Ovary (tissue), 10 donors: ENCODE measurements at places on chromosomes 2 and 18.

DNA sequence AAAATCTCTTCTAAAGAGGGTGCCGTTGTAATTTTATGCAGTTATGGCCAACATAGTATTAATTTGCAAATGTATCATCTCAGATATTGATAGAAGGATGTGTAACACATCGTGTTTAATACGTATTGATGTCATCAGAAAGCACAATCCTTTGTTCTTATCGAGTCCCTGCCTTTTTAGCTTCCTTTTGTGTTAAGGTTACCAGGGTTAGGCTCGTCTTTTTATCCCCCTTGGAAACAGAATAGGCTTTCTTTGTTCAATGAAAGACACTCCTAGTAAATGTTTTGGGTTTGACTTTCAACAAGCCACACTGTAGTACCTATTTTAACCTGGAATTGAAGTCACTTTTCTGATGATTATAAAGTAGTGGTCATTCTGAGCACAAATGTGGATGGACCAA, 136.2 kb downstream of the WDR7 start:
- DNase-seq, result no peak

DNA sequence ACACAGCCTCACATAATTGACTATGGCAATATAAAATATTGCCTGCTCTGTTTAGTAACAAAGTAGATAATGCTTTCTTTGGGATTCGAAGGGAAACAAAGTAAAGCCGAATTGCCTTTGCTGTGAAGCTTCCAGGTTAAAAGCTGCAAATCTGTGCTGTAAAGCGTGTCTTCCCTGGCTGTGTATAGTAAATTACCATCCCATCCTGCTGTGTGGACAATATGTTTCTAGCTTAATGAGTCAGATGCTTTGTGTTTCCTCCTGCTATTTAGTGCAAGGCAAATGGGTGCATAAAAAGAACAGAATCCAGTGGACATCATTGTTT, 265.1 kb downstream of the SOCS6 start:
- no peak for DNase-seq

- DNase-seq, result no peak
These were observed 1442.6 kb downstream of the SUCLG1 start for GRCh38 chr2:83016343-83017110.

DNA sequence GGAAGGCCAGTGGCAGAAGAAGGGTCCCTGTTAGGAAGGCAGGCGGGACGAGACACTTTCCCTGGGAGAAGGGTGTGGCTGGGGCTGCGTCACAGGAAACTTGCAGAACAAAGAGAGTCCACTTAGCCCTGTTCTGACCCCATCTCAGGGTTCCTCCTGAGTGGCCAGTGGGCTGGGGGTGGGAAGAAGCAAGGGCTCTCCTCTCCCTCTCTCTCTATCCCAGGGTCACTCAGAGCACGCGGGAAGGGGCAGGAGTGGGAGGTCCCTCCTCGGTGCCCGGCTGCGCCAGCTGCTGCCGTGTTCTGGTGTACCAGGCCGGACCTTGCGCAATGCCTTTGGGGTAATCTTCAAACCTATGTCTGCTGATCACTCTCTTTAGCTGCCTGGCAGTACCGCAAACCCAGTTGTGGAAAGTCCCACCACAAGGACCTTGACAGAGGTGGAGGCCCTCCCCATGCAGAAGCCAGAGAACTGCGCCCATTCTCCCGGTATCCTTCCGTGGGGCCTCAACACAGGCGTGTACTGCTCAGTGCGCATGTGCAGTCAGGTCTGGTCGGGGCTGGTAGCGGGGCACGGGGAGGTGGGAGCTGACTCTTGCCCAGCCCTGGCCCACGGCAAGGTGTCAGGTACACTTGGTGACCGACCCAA, 47.8 kb upstream of the ST3GAL5 start:
- no peak for DNase-seq

GRCh38 chr2:95359501-95359930, 43.0 kb upstream of the FAHD2A start:
- DNase-seq, result peak; percentile 4

DNA sequence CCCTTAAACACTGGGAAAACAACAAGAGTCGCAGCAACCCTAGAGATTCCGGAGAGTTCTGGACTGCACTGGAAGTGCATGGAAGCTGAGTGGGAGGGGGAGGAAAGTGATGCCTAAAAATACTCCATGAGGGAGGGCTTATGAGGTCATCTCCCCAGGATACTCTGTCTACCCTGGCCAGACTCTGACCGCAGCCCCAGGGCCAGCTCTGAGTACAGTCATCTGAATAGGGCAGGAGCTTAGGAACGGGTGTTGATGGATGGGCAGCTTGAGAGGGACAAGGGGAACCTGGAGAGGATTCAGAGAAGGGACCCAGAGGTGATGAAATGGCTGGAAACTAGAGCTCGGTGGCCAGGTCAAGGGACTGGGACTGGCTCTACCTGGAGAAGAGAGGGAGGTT, 79.3 kb upstream of the IGFBP5 start:
- DNase-seq, result no peak

DNA sequence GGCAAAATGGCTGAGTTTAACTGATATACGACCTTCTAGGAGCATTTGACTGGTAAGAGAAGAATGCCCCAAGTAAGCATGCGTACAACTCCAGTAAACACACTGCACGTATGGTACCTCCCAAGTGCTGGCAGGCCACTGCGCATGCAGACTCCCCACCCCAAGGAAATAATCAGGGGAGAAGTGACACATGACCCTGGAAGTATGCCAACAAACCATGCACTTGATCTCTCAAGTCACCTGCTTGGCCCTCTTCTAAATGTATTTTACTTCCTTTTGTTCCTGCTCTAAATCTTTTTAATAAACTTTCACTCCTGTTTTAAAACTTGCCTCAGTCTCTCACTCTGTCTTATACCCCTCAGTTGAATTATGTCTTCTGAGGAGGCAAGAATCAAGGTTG, 129.8 kb upstream of the COL5A2 start:
- DNase-seq, result no peak

- DNase-seq, result no peak
These were observed 358.4 kb upstream of the SALL3 start for GRCh38 chr18:78621141-78621755.

- no peak for DNase-seq
These were observed 75.8 kb downstream of the SDC1 start for GRCh38 chr2:20148923-20149702.

DNA sequence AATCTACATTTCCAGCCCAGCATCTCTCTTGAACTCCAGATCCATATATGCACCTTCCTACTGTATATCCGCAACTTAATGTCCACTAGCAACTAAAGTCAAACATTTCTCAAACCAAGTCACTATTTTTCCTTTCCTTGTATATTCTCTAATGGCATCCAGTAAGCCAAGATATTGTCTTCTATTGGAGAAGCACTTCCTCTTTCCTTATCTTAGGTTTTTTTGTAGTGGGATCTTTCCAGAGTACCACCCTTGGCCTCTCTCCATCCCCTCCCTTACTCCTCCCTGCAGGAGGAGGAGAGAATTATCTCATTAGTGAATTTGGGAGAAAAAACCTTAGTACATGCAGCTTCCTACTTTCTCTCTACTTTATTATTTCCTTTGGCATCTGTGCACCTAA, 8.7 kb upstream of the DYNC1I2 start:
- no peak for DNase-seq

DNA sequence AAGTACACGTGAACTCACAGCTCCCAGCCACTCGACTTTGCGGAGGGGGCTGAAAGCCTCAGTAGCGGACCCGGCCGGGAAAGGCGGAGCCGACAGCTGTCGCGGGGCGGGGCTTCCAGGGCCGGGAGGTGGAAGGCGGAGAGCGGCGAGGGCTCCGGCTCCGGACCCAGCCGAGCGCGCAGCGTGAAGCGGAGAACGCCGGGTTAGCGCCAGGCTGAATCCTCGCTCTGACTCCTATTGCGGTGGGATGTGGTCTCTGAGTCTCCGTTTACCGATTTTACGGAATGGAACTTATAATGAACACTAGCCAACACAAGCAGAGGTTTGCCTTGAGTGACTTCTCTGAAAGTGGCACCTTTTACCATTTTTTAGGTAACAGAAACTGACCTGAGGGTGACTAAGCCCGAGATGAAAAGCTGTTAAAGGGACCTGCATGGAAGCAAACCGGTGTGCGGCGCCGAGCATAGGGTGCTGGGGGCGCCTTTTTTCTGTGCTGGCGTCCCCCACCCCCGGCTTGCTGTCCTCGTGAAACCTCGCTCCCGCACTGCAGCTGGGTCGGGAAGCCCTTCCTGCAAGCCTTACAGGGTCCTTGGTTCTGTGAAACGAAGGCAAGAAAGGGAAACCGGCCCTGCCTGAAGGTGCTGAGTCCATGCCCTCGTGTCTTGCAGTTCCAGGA, 72.9 kb downstream of the EN1 start:
- peak; percentile 44 for DNase-seq

DNA sequence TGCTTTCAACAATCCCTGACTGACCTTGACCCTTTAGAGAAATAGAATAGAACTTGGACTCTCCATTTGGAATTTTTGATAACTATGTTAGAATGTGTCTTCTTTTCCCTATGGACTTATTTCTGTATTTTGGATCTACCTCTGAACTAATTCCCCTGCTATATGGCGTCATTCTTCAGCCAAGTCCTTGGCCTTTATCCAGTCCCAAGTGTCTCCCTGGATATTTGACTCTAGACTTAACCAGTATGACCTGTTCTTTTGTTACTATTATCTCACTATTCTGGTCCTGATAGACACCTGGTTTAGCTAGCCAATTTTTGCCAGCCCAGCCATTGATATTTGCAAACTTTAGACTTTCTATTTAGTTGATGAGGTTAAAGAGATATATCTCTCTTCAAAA, 186.8 kb downstream of the KCNS3 start:
- DNase-seq, result no peak

DNA sequence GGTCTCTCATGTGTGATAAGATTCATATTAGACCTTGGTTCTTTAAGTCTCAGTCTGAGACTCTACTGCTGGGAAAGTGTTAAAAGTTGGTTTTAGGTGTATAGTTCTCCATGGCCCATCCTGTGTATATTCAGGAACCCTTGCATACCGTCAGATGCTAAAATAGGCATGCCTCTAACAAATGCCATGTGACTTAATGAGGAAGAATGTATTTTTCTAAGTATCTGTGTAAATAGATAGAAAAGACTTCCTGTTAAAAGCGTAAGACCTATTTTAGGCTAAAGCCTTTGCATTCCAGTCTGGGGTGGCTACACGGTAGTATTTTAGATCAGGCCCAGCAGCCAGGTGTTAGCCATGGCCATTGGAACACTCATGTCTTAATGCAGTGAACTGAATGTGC, 73.3 kb downstream of the RHBDD1 start:
- DNase-seq, result no peak

DNA sequence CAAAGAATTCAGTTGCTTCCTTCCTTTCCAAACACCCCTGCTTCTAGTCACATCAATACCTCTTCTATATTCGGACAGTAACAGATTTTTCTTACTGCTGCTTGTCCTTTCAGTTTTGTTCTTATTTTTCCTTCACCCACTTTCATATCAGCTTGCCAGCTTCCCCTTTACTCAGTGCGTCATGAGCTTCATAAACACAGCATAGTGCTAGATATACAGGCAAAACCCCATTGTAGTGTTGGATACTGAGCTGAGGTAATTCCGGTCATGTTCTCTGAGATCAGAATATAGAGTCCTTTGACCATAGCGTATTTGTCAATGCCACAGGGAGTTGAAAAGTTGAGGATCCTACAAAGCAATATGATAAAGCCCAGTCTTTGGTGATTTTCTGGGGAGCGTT, 2.4 kb downstream of the FARP2 start:
- DNase-seq, result no peak

GRCh38 chr18:80181642-80182461, 65.5 kb downstream of the PARD6G start:
- peak; percentile 61 for DNase-seq

GRCh38 chr2:112217854-112218253, 37.0 kb downstream of the ZC3H8 start:
- DNase-seq, result no peak

DNA sequence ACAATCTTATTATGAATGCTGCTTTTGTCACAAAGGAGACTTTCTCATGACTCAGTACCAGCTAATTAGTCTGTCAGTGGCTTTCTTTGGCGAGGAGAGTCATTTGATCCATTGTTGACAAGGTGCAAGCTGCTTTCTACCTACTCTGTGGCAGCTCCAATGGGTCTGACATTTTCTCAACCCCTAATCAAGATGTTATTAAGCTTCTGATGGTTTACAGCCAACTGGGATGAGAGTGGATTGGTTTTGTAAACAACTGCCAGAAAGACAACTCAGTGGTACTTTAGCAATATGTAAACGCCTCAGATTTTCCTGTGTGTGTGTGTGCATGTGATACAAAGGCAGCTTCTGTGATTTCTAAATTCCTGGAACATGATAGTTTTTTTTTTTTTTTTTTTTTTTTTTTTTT, 8.2 kb upstream of the CLIP4 start:
- DNase-seq, result no peak

DNA sequence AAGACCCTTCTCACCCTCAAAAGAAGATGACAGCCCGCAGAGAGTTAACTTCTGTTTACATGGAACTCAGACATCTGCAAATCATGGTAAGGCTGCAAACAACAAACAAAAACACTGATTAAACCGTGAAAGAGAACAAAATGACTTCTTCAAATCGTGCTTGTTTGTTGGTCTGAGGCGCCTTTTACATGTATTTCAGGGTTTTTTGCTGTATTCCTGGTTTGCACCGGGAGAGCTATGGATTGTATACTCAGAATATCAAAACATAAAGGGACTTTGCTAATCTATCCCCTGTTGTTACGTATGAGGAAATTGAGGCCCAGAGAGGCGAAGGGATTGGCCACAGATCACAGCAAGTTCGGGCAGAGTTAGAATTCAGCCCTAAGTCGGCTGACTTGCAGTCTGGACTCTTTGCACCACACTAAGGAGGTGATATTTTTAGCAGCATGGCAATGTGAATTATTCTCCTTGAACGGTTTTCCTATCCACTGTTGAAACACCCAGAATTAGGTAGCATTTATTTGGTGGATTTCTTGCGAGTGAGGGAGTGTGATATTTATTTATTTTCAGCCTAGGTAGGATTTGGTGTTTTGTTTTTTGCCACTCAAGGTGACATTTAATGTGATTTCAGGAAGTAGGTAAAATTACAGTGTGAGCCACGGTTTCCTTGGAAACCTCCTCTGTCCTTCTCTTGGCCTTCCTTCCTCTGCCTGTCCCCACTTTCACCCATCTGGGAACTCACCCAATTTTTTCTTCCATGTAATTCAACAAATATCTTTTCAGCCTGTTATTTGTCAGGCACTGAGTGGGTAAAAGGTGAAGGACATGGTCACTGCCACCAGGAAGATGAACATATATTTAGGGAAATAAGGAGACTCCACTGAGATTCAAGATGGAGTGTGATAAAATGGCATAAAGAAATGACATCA, 980 bp upstream of the PDE6D start:
- DNase-seq, result peak; percentile 26

GRCh38 chr18:32478317-32478716, 7.6 kb upstream of the GAREM1 start:
- DNase-seq, result no peak

GRCh38 chr2:2788076-2788475, 457.0 kb upstream of the MYT1L start:
- DNase-seq, result no peak

DNA sequence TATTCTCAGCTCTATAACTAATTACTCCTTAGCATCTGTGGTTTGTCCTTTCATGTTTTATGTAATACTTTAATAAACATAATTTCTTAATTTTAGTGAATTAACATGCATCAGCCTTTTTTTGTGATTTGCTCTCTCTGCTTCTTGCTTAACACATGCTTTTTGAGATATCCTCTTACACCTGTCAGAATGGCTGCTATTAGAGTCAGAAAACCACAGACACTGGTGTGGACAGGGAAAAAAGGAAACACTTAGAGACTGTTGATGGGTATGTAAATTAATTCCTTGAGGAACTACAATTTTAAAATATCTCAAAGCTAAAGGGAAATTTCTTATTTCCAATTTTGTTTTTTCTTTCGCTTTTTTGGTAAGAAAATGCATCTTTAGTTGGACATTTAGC, 549.0 kb downstream of the ZNF804A start:
- DNase-seq, result no peak
